Uterus (tissue), 4 donors: ENCODE measurements at places on chromosomes 6 and 20. TPM values are rescaled to one million over a fixed set of nuclear protein-coding genes. Genes with fewer than 3 reads are reported as not detected.

The PGC gene
- 0.91 TPM for total RNA-seq

The F13A1 gene
- 90.6 TPM for total RNA-seq

The DDX39B gene
- 119 TPM for total RNA-seq

The GSTA4 gene
- total RNA-seq, result 59.2 TPM

The FAM83B gene
- total RNA-seq, result 3.6 TPM

The ZSCAN23 gene
- total RNA-seq, result 7.5 TPM

The NAA20 gene
- total RNA-seq, result 55.7 TPM

The ZC3H12D gene
- 1.7 TPM for total RNA-seq

The C6orf141 gene
- total RNA-seq, result 18.1 TPM

The HLA-DRA gene
- 190 TPM for total RNA-seq

The RAET1G gene
- 1.4 TPM for total RNA-seq

The ZBTB12 gene
- not detected for total RNA-seq

The PAX1 gene
- total RNA-seq, result not detected

The ULBP1 gene
- not detected for total RNA-seq

- DNase-seq, result no peak
Observed at GRCh38 chr20:33853507-33853813, 42.3 kb downstream of the CHMP4B start.

DNA sequence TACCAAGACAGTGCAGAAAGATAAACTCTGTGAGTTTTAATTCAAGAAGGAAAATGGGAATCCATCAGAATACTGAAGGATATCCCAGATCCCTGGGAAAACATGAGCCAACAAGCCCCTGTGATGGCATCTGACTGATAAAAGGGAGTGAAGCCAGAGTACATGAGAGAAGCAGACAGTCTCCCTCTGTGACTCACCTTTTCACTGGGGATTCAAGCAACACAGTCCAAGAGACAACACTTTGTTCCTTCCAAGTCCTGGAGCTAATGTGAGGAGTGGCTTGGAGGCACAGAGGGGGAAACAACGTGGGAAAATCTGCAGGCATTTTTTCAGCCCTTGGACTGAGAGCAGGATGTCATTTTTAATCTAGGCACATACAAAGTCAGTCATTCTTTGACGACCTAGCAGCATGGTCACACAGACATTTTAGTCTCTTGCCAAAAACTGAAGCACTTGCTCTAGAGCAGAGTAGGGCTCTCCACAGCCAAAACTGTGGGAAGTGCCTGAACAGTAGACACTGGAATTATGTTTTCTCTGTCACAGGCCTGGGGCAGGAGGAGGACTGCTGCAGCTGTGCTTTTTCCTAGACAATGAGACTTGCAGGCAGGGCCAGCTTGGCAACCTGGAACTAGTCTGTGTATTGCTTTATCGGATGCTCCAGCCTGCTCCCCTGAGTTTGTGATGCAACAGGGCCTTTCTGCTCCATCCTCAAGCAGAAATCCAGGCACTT, 465.0 kb upstream of the GJE1 start:
- no peak for DNase-seq

- DNase-seq, result no peak
Observed at GRCh38 chr6:52000064-52000463, 87.3 kb downstream of the PKHD1 start.

GRCh38 chr6:149169761-149170511, 147.6 kb upstream of the TAB2 start:
- DNase-seq, result no peak

DNA sequence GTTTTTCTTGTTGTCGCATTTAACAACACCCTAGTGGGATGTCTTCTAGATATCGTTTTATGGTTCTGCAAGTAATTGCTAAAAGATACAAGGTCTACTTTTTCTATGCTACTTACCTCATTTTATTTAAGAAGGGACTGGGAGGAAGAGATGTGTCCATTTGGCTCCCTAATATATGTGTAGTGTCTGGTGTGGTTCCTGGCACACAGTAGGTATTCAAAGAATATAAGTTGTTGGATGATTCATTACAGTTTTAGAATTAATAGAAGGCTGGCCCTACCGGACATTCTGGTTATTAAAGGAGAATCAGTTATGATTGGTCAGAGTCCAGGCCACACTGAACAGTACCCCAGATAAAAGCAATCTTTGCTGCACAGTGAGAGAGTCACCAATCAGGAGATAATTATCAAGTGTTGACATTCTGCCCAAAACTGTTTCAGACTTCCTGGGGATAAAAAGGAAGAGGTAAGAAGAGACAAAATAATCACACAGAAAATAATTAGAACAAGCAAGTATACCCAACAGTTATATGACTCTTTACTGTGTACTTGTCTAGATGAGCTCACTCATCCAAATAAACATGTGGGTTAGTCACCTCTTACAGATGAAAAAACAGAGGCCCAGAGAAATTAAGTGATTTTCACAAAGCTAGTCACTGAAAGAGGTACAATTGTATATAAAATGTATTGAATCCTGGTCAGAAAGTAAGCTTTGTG, 7.0 kb downstream of the TMEM244 start:
- no peak for DNase-seq

GRCh38 chr20:62413896-62414481, 6.9 kb upstream of the CABLES2 start:
- no peak for DNase-seq

DNA sequence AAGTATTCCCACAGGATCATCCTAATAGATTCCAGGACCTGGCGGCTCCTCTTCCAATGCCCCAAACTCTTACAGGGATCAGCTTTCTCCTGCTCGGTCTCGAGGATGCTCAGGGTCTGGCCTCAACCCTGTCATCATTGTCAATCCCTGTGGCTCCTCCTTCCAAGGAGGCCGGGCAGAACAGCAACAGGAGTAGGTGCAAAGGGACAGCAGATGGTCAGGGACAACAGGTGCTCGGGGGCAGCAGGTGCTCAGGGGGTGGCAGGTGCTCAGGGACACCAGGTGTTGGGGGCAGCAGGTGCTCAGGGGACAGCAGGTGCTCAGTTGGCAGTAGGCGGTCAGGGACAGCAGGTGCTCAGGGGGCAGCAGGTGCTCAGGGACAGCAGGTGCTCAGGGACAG, 84.8 kb downstream of the TTLL2 start:
- DNase-seq, result no peak

DNA sequence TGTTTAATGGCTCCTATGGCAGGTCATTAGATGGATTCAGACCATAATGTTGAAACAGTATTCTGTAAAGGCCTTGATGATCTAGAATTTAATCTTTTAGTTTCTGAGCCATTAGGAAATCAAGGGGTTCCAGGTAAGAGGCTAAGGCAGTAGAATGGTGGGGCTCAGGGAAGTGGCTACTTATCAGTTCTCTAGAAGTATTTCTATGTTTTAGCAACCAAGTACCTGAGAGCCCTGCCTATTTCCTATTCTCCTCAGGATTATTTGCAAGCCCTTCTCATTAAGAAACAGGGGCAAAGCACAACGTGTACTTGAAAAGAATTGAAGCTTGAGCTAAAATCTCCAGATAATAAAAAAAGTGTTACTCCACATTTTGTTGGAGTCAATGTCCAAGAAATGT, 646.5 kb downstream of the RNF144B start:
- DNase-seq, result no peak

DNA sequence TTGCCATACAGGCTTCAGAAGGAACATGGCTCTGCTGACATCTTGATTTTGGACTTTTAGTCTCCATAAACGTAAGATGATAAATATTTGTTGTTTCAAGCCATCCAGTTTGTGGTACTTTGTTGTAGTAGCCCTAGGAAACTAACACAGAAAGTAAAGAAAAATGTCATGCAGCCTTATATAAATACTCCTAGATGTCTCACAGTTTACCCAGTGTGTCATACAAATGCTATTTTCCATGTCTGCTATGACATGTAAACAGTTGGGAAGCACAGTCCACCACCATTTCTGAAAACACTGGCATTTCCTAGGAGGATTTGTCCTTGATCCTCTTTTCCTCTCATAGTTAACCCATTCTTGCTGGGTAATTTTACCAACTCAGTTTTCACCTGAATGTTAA, 30.6 kb upstream of the ME1 start:
- DNase-seq, result no peak

GRCh38 chr6:113356139-113356538, 501.0 kb upstream of the MARCKS start:
- no peak for DNase-seq

DNA sequence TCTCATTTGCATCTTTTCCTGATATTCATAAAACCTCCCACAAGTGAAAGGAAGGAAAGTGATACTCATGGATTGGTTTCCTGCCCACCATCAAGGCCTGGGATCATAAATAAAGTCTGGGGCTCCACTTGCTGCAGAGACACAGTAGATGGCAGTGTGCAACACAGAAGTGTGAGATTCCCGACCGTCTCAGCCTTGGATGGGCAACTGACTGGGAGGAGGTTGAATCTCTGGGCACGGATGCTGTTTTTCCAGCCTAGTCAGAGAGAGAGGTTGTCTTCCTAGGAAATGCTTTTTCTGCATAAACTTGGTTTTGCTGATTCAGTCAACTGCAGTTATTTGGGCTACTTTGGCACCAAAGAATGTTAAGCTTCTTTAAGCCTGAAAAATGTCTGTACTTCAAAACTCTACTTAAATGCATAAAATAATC, 9.9 kb upstream of the RFPL4B start:
- DNase-seq, result peak; percentile 49

- peak; percentile 32 for DNase-seq
Observed at GRCh38 chr6:28940294-28940857, 16.6 kb upstream of the TRIM27 start.

DNA sequence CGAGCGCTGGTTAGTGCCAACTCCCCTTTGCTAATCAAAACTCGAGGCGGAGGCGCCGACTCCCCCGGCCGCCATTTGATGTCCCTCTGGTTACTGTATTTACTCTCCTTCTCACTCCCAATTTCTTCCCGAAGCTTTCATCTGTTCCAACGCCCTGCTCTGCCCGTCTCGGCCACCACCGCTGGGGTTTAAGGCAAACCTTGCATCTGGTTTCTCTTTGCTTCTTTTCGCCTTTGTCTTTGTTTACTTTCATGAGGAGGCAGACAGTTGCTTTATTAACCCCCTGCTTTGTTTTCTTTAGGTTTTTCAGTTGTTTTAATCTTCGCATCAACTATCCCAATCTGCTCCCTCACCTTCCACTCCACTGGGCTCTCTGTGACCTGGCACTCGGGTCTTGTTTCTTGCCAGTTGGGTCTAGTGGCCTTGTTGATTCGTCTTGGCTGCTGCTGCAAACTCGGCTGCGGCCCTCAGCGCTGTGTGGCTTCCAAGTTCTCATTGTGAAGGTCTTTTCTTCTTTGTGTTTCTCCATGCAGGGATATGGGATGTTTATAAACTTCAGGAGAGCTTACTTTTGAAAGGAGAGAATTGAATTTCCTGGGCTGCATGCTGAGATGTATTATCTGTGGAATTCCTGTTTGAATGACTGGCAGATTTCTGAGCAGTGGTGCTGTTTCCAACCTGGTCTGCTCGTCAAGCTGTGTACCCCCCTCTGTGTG, 155.1 kb downstream of the CDC5L start:
- DNase-seq, result no peak

- peak; percentile 91 for DNase-seq
Observed at GRCh38 chr6:31197559-31198305, 27.2 kb upstream of the POU5F1 start.

DNA sequence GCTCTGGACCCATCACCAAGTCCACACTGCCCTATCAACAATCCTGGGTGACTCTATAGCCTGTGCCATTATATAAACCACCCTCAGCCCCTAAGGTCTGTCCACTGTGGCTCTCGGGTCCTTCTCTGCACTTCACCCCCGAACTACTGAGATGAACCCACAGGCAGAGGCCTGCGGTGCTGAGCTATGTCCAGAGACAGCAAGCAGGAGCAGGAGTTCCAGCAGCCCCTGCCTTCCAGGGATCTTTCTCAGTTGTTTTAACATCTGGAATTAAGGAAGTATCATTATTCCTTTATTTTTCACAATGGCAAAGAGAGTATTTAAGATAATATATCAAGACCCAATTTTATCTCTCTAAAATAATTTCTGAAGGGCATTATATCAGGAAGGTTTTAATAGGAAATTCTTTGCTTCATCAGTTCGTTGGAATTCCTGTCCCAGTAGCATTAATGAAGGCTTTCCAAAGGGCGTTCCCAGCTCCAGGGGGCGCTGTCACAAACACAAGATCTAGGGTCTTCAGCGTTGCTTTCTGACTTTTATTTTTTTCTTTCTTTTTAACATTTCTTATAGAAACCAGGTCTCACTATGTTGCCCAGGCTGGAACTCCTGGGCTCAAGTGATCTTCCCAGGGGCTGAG, 27.3 kb downstream of the RRBP1 start:
- DNase-seq, result peak; percentile 68

DNA sequence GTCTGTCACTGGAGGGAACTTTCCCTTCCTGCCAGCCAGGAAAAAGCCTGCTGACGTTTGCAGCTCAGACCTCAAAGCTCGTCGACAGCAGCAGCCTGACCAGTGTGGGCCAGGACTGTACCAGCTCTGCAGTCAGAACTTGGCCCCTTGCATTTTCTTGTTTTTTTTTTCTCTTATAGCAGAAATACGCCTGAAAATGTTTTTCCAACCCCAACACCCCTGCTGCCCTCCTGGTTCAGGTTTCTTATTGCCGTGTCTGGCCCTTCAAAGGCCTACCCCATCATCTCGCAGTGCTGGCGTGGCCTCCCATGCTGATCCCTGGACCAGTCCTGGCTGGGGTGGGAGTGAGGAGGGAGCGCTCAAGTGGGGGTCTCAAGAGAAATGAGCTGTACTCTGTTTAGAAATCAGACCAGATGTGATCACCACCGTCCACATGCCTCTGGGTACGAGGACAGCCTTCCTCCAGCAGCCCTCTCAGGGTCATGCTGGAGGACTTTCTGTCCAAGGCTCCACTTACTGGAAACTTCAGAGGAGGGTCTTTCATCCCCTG, 169.0 kb downstream of the FOXC1 start:
- no peak for DNase-seq

GRCh38 chr20:63072231-63072791, 65.5 kb upstream of the BHLHE23 start:
- no peak for DNase-seq

DNA sequence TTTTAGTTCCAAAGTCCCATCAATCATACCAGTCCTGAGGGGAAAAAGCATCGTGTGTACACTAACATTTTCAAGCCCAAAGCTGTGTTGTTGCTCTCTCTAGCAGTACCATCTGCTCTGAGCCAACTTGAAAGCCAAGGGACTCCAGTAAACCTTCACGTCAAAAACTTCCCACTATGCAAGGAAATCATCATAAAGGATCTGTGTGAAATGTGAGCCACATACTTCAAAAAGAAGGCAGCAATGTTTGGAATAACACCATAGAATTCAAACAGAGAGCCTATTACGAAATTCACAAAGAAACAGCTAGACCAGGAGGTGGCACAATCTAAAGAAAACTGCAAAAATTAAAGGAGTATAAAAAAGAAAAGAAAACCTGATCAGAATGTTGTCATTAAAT, 399.8 kb upstream of the EPHA7 start:
- no peak for DNase-seq

DNA sequence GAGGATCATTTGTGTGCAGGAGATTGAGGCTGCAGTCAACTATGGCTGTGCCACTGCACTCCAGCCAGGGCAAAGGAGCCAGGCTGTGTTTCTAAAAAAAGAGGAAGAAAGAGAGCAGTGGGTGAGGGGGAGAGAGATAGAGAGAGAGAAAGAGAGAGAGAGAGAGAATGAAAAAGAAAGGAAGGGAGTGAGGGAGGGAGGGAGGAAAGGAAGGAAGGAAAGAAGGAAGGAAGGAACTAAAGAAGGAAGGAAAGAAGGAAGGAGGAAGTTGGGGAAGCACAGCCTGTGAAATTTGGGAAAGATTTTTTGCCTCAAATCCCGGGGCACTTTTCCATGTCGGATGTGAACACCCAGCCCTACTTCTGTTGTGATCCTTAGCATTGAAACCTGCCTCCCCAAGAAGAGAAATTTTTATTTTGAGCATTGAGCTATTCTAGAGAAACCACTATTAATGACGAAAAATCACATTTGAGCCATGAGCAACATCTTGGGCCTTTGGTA, 57.8 kb downstream of the FOXA2 start:
- DNase-seq, result no peak
